ENCODE measurements at places on chromosomes 3 and 15.
A peak's percentile ranks its signal among the peaks of the same experiment; 100 is the strongest.

GRCh38 chr3:48634661-48635221 lies 520 bp downstream of the SLC26A6 start:
- peak; percentile 44 for DNase-seq

DNA sequence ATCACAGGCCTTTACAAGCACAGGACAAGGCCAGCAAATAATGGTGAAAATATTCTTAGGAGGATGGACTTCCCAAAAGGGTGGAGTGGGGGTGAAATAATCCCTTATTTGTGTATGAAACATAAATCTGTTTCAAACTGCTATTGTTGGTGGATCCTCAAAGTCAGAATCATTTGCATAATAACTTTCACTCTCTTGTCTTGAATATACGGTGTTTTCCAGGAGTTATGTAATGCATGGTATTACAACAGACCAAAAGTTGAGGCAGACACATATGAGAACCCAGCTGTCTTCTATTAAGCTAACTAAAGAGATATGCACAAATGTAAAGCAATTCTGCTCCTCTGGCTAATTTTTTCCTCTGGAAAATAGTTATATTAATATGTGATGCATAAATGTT lies 57.7 kb downstream of the PRTG start:
- DNase-seq, result no peak

DNA sequence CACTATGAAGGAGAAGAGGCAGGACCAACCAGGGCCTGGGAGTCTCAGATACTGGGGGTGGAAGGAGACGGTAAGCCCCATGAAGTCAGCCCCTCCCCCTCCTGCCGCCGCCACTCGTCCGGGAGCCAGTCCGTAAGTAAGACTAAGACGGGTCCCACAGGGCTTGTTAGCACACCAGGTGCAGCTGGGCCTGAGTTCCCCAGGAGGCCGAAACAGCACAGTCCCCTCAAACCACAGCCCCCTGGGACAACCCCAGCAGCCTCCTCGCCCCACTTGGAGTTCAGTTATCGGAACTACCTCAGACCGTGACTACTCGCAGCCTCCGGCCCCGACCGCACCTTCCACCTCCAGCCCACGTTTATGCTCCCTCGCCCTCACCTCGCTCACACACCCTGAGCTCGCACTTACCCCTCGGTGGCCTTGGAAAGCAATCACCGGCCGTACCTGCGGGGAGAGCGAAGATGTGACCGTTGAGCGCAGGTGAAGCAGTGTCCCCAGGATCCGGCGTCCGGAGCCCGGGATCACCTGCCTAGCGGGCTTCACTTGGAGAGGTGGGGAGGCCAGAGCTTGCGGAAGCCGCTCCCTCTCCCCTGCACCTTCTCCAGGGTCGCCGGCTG lies 557 bp downstream of the ELL3 start:
- peak; percentile 37 for DNase-seq

DNA sequence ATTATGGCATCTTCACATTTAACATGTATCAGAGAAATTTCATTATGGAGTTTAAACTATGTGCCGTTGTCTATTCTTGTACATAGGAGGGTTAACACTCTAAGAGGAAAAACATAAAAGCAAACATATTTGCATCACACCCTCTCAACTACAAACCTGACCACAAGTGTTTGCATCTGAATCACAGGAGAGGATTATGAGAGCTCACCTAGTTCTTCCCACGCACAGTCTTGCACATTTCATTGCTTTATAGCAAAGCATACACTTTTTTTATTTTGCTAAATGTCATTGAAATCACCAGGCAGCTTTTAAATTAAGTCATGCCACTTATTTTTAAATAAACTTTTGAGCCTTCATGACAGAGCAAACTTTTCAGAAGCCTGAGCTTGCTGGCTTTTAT lies 12.5 kb downstream of the TRAT1 start:
- DNase-seq, result no peak

GRCh38 chr3:148708409-148708808 lies 10.7 kb downstream of the AGTR1 start:
- no peak for DNase-seq

DNA sequence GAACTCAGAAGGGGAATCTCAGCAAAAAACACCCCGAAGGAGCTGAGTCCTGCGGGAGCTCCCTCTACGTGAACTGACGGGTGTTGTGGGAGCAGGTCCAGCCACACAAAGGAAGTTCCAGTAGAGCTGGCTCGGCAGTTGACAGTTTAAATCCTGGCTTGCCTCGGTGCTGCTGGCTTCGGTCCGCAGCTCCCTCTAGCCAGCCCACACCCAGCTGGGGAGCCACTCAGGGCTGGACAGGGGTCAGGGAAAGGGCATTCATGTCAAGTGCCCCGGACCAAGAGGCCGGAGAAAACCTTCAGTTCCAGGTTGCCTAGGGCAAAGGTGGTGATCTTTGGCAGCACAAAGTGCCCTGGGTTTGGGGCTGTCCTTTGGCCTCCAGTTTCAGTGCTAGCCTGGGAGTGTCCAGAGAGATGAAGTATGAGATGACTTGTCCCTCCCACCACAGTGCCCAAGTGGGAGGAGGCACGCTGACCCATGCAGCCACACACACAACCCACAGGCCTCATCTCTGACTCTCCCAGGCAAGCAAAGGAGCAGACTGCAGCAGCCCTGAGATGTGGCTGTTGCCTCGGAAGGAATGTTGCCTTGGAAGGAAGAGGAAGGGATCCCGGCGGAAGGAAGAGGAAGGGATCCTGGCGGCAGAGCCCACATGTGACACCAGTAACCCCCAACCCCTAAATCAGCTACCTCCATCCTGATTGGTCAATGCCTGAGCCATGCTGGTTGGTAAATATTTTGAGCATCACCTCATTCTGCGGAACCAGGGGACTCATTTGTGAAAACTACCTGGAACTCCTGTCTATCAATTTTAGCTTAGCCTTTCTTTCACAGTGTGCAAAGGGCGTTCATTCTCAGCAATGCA lies 13.9 kb upstream of the ANPEP start:
- DNase-seq, result no peak

GRCh38 chr3:53083521-53083920 lies 37.6 kb upstream of the SFMBT1 start:
- peak; percentile 18 for DNase-seq

DNA sequence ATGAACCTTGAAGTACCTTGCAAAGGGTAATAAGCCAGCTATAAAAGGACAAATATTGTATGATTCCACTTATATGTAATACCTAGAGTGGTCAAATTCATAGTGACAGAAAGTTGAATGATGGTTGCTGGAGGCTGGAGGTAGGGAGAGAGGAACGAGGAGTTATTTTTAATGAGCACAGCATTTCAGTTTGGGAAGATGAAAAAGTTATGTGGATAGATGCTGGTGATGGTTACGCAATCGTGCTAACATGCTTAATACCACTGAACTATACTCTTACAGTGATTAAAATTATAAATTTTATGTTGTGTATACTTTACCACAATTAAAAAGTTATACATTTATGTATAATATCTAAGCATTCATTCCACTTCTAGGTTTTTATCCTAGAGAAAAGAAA lies 168.6 kb downstream of the GRM7 start:
- DNase-seq, result no peak

- DNase-seq, result no peak
These were observed 97.4 kb downstream of the PGPEP1L start for GRCh38 chr15:98909968-98910885.

DNA sequence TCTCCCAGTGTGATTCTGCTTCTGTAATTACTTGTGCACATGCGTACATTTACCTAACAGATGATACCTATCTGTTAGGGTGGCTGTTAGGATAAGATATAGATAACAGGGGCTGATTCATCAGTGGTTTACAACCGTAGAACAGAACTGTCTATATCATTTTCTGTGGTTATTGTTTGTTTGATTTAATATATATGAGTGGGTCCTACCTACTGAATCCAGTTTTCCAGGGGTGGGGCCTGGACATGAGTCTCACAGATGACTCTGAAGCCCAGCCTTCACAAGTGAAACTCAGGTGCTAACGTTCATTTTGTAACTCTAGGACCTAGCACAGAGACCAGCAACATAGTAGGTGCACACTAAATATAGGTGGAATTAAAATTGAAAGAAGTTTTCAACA lies 10.4 kb upstream of the ACAP2 start:
- DNase-seq, result no peak

DNA sequence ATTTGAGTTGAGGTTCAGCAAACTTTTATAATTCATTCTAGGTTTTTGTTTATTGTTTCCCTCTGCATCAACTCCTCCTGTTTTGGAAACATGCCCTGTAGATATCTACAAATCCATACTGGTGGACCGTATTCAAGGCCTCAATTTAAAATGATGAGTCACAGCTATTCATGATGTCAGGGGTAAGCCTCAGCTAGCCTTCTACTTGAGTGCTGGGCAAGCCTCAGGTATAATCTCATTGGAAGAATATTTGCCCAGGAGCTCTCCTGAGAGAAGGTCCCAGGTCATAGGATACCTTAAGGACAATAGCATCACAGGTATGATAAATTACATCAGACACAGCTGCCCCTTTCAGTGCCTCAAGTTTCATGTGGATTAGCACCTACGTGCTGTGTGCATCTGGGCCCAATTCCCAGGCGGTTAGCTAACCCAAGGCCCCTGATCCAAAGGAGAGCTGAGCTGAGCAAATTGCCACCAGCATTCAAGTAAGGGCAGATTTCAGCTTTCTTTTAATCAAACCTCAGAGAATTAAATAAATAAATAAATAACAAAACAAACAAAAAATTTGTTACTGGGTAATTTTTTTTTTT lies 87.5 kb downstream of the KCNMB2 start:
- DNase-seq, result peak; percentile 38

DNA sequence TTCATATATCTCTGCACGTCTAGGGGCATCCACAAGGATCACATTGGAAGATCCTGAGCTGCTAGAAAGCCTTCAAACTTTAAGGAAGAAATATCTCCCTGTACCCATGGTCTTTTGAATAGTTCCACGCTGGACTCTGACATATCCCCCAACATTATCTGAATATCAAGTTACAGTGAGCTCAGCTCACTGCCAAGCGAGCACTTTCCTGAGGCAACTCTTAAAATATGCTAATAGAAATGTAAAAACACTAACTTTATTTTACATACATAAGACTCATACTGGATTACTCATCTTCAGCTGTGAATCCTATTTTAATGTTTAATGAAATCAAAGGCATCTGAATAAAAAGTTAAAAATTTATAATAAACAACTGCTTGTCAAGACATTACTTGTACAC lies 420.2 kb upstream of the CCDC54 start:
- DNase-seq, result no peak

DNA sequence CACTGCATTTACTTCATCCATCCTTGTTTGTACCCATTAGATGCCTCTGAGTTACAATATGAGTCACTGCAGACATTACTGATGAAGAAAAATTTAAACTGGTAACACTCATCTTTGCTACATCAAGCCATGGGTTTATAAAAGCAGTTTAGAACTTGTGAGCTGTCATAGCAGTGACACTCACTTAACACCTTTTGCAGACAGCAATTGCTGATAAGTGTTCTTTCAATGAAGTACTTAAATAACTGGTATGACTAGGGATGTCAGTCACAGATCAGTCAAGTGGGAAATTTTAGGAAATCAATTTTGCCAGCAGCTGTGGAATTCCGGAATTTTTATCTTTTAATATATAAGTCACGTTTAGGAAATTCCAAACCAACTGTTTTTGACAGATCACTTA lies 643.0 kb downstream of the TBL1XR1 start:
- DNase-seq, result no peak

DNA sequence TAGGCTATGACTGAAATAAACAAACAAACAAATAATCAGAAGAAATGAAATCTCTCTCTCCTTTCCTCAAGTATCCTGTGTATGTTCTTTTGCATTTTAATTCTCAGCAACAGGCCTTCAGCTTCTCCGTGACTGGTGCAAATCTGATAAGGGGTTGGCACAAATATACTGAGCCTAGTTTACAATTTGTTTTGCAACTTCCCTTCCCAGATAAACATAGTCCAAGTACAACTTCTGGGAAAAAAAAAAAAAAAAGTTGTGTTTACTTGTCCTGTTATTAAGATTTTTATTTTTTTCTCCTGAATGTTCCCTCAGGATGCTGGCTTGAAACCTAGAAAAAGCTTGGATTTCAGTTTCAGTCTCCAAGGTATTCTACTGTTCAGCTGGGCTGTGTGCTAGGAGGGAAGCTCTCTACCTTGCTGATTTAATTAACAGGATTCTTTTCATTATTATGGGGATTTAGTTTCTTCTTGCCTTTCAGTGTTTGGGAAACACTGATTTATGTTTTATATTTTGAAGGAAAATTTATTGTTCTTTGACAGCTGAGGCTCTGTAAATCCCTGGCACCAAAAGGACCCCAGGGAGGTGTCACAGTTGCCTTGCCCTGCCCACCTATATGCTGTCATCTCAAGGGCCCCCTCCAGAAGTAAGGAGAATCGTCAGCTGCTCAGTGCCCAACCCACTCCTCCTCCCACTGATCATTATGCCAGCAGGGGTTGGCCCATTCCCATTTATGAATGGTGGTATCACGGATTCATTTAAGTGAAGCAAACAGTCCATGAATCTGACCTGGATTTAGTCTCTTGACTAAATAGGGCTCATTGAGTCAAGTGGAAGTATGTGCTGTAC lies 185.2 kb downstream of the MEIS2 start:
- DNase-seq, result peak; percentile 2

GRCh38 chr3:29408676-29409075 lies 127.8 kb downstream of the RBMS3 start:
- DNase-seq, result no peak

DNA sequence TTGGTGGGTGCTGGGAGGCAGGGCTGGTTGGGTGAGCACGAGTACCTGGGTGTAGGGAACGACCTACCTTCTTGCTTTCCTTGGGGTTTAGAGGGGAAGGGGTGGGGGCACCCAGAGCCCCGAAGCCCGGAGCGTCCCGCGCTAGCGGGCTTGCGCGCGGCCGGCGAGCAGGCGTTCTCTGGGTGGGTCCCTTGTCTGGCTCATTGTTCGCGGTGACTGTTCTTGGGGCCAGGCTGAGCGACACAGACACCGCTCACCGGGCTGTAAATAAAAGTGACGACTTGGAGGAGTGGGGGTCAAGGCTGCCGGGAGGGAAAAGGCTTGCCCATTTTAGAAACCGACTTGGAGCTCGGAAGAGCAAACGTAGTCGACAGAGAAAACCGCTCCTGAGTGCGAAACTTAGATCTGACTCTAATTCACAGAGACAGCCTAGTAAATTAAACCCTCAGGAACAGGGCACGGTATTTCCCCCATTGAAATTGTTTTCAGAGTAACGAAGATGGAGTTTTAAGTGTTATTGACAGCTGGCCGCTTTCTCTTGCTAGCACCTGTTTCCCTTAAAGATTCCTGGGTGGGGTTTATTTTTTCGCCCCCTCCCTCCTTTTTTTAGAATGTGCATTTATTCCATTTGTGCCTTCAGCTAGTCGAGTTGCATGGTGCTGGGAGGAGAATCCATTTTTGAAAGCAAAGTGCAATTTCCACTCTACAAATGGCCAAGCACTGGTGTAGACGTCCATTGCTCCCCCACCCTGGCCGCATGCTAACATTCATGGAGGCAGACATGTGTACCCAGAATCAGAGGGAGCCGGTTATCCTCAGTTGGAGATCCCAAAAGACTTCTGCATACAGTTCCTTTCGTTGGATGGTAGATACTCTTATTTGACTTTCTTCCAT lies 532.1 kb upstream of the SEMA6D start:
- DNase-seq, result peak; percentile 51

DNA sequence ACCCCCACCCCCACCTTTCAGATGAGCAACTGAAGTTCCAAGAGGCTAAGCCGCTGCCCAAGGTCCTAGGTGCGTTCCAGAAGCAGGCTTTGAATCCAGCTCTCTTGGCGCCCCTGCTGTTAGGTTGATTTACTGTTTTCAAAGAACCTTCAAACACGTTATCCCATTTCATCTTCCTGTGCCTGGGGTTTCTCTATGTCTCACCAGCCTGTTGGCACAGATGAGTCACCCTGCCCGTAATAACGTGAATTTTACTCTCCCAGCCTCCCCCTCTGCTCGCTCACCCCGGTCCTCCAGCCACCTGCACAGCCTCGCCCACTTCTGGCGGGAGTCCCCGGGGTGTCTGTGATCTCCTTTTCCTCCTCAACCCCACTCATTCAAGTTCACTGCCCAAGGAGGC lies 13.0 kb upstream of the TSEN2 start:
- DNase-seq, result no peak

Measured in NCI-H345 (cell line).